ENCODE measurements at places on chromosomes 2 and 18. TPM values are rescaled to one million over a fixed set of nuclear protein-coding genes. Genes with fewer than 3 reads are reported as not detected.

- no peak for DNase-seq
These were observed 71.2 kb upstream of the STPG4 start for GRCh38 chr2:47226132-47226922.

GRCh38 chr2:5991305-5991968 is 299.3 kb downstream of the SOX11 start:
- no peak for DNase-seq

GRCh38 chr2:235264121-235264493 is 229.7 kb upstream of the AGAP1 start:
- no peak for DNase-seq

DNA sequence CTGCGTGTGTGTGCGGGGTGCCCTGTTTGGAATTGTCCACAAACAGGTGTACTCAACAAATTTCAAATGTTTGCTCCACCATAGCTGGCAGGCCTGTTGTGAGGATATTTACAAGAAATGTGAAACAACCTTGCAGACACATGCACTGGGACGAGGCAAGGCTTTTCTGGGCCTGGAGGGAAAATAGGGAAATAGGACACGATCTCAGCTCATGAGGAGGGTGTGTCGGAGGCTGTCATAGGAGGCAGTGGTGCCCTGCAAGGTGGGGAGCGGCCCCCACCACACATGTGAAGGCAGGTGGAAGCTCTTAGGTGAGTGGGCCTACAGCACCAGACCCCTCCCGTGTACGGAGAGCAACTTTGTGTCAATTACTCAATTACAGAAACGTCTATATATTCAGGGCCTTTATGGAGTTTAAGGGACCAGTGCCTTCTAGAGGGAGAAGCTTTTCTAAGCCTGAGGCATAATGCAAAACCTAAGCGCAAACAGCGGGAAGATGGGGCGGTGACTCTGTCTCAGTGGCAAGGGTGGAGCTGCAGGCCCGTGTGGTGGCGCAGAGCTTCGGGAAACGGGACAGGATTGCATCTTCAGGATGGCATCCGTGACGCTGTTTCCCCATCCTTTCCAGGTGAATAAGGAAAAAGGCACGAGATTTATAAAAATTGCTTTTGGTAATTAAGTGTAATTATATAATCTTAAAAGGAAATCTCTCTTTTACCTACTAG is 48.0 kb downstream of the RNF144A start:
- no peak for DNase-seq

- DNase-seq = no peak
These were observed 2.6 kb downstream of the TET3 start for GRCh38 chr2:73987109-73987947.

DNA sequence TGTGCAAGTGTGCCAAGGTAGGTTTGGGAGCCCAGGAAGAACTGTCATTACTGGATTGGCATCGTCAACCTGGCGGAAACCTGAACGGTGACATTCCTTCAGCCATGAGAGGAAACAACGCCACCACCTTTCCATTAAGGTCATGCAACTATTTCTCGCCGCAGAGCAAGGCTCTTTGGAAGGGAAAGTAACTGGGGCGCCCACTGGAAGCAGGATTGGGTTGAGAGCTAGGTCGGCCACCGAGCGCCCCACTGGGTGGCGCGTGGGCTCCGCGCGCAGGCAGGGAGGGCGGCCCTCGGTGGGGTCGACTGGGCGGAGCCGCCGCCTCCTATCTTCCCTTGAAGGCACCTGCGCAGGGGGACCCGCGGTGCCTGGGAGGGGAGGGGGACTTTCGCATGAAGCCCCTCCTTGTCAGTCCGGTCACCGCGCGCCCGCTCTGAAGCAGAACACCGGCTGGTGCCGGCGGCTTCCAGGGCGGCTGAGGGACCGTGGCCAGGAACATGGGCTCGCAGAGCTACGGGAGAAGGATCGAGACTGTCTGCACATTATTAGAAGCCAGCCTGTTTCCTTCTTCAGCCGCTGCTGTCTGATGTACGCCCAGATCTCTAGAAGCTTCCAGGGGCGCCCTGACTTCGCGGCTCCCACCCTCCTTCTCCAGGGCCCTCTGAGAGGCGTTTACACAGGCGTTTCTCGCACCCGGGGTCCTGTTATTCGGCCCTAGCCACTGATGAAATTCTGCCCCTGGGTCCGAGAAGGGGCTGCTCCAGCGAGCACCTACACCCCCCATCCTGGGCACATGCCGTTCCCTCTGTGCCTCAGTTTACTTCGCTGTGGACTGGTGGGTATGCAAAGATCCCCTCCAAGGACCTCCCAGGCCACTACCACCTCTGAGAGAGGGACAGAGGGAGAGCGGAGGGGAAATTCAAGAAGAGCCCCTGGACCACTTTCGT is 27.3 kb upstream of the MAL start:
- no peak for DNase-seq

GRCh38 chr18:72687736-72688135 is 143.6 kb upstream of the CBLN2 start:
- DNase-seq = no peak

DNA sequence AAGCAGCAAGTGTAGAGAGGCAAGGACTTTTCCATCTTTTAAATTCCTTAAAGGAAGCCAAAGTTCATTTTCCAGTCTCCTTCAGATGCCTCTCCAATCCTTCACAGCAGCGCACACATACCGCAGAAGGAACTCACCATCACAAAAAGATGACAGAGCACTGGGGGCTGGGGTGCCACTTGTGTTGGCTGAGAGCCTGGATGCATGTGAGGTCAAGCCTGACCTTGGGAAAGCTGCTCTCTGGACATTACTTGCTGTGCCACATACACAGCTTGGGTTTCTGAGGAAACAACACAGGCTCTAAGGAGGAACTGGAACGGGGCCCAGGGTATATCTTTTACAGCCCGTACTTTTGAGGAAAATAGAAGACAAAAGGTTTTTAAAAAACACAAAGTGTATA is 364.3 kb upstream of the MEX3C start:
- peak; percentile 6 for DNase-seq

DNA sequence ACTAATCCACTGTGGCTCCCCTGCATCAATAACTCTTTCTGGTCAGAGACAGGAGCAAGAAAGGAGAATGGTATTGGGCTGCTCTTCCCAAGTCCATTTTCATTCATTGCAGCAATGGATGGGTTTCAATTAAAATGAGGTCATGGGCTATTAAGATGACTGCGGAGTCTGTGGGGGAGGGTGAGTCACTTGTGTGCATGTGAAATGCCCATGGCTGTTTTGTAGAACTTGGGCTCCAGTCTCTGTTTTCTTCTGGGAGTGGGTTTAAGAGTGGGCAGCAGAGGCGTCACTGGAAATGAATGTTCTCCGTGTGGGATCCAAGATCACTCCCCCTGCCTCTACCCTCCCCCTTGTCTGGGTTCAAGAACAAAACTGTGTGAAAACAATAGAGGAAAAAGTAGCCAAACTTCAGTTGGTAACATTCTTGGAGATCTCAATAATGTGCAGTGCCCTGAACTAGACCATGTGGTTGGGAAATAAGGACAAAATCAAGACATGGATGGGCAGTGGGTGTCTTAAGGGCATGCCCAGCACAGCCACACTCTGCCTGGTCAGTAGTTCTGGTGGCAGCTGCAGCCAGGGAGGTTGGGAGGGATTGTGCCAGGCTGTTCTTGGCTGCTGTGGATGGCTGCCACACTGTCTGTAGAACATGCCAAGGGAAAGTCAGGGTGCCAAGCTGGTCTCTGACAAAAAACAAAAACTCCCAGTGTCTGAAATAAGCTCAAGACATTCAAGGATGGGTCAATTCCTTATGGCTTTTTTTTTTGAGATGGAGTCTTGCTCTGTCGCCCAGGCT is 68.2 kb upstream of the CXCR4 start:
- no peak for DNase-seq

DNA sequence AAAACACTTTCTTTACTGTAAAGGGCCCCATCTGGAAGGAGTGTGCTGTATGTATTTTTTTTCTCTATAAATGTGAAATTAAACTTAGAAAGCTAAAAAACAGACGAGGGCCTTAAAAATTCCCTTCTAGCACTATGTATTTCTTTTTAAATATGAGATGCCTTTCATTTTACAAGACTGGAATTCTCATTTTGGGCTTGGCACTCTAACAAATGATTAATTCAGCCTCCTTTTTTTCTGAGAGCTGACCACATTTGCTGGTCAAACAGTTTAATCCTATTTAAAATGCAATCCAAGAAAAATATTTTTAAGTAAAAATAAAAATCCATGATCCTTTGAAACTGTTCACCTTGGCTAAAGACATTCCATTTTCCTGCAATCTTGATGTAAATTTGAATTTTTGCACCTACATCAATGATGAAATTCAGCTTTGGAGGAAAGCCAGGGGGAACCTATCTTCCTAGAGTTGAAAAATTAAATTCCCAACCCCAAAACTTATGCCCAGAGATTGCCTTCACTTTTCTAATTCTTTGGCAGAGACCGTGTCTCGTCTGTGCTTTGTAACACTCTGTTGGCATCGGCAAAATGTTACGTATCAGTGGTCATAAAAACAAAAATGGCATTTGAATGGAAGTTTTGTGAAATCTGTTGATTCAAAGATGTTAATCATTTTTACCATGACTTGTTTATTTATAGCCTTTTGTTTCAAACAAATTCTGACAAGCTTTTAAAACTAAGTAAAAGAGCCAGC is 284.5 kb downstream of the ZNF521 start:
- DNase-seq = no peak

GRCh38 chr2:38223256-38223655 is 147.3 kb upstream of the CYP1B1 start:
- DNase-seq = no peak

The PROKR1 gene
- 0.40 TPM for polyA plus RNA-seq

The DSC3 gene
- 2.5 TPM for polyA plus RNA-seq

The ALPG gene
- not detected for polyA plus RNA-seq

The FSHR gene
- polyA plus RNA-seq = not detected

The MAB21L4 gene
- 4.8 TPM for polyA plus RNA-seq

The DNAJC5G gene
- polyA plus RNA-seq = 2.0 TPM

The MC2R gene
- not detected for polyA plus RNA-seq

The DSG1 gene
- polyA plus RNA-seq = 0.05 TPM

The GPAT2 gene
- polyA plus RNA-seq = 3.8 TPM
